HL-60 (cell line): ENCODE measurements at places on chromosomes 11 and 22.

- DNase-seq, result no peak
These were observed 8.4 kb upstream of the ST14 start for GRCh38 chr11:130151196-130151595.

GRCh38 chr11:104164028-104164520, at the start of gene PDGFD:
PDGFD (minus strand) TSS chr11:104164147.
- DNase-seq, result no peak

DNA sequence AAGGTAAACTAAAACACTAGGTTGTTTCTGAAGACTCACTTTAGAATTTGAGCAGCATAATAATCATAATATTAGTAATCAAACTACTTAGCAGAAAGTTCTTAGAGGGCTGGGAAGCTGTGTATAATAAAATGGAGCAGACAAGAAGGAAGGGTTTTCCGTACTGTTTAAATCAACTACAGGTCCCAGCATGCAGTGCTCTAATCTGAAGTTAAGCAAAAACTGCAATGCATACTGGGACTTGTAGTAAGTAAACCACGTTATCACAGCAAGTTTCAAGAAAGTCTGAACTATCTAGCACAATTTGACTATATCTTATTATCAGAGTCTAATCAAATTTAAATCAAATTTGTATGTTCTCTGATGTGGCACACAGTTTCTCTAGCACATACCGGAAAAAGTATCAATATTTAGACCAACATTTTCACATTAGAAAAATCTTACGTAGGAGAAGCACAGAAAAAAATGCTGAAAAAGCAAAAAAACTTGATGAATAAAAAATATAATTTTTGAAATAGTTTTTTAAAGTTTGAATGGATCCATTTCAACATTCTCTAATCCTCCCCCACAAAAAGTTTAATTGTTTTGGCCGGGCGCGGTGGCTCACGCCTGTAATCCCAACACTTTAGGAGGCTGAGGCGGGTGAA, 8.2 kb downstream of the PHF21A start:
- peak; percentile 69 for DNase-seq

DNA sequence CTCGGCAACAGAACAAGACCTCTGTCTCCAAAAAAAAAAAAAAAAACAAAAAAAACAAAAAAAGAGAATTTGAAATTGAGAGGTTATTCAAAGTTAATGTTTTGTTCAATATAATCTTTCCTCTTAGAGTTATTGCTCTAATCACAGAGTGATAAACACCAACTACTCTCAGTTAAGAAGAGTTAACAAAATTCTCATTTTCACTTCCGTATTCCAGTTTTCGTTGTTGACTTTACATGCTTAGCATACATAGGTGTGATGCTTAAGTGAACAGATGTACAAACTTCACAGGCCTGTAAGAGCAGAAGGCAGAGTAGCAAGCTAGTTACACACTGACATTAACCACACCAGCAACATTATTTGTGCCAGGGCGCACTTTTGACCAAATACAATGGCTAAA, 12.3 kb downstream of the EIF4ENIF1 start:
- DNase-seq, result no peak

GRCh38 chr22:17576470-17576869, 13.2 kb downstream of the SLC25A18 start:
- no peak for DNase-seq

DNA sequence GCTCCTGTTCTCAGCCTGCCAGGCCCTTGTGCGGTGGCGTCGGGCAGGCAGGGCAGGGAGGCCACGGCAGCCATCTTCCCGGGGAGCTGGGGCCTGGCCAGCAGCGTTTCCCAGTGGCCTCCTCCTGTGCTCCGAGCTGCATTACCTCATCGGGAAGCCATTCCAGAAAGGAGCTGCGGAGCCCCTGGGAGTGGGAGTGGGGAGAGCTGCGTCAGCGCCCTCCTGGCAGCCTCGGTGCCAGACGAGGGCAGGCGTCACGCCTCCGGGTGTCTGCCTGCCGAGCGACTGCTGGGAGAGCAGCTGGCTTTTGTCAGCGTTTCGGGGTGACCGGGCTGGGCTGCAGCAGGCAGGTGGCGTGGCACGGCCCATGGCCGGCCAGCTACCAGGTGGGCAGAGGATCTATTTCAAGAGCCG, 30.9 kb upstream of the WNT7B start:
- no peak for DNase-seq

GRCh38 chr11:34251589-34251980, 106.2 kb downstream of the ABTB2 start:
- no peak for DNase-seq

- no peak for DNase-seq
These were observed 18.8 kb downstream of the CSNK1E start for GRCh38 chr22:38298312-38299005.

DNA sequence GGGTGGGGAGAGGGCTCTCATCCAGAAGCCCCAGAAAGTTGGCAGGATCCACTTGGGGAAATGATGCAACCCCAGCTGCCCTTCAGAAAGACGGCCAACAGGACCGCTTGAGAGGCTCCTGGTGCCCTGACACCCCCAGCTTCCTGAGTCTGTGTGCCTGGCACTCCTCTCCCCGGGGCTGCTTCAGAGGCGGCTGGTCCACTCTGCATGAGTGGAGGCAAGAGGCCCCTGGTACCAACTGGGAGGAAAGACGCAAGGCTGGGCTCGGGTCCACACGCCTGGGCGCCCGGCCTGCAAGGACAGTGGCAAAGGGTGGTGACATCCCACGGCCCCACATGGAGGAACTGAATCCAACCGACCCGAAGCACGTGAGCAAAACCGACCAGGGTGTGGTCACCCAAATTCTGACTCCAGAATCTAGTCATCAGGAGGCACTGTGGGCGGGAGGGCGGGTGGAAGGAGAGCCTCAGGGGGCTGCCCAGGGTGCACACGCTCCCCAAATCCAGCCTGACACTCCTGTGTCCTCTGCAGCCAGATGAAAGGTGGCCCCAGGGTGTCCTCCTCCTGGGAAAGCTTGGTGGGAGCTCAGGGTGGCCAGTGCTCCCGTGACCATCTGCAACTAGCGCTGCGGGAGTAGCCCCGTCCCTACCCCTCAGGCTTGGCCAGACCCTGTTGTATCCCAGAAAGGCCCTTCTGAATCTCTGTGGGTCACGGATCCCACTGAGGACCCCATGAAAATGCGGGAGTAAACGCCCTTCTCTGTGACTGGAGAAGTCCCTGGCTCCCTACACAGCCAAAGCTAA, 3.7 kb downstream of the RNH1 start:
- peak; percentile 92 for DNase-seq

- DNase-seq, result peak; percentile 35
These were observed 1.6 kb downstream of the SPTBN2 start for GRCh38 chr11:66727282-66728037.

DNA sequence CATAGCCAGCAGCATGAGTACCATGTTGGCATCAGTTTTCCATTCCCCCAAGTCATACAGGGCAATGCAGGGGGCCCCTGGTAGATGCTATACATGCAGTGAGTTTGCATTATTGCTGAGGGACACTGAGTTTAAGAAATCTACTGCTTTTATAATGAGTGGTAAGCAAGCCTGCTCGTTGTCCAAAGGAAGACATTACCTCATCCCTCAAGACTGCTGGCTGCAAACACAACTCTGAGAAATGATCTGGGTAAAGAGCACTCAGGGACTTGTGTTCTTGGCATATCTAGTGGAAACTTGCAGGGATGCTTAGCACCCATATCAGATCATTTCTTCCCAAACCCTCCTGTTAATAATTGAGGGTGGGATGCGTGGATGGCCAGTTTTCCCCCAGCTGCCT, 77.9 kb downstream of the CWC15 start:
- no peak for DNase-seq

- DNase-seq, result no peak
These were observed 10.9 kb downstream of the CYTH4 start for GRCh38 chr22:37293172-37293571.

- no peak for DNase-seq
These were observed at the start of gene FJX1 for GRCh38 chr11:35617687-35618496. FJX1 (plus strand) TSS chr11:35618460; CDS start chr11:35618637, 177 bp downstream.

- no peak for DNase-seq
These were observed 11.0 kb upstream of the AMBRA1 start for GRCh38 chr11:46604796-46605195.

DNA sequence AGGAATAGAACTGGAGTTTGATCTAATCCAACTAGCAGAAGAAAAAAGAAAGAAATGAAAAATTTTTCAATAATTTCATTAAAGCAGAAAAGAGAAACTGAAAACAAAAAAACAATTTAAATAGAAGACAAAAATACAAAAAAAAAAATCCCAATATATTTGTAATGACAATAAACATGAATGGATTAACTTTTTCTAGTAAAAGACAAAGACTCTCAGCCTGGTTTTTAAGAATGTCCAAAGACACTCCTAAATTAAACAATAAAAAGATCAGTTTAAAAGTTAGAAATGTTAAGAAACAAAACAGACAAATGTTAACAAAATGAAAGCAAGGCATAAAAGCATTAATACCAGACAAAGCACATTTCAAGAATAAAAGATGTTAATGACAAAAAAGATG, 50.3 kb upstream of the ME3 start:
- no peak for DNase-seq

GRCh38 chr11:3170044-3170755, 5.1 kb upstream of the OSBPL5 start:
- DNase-seq, result no peak

- no peak for DNase-seq
These were observed 31.5 kb upstream of the CAT start for GRCh38 chr11:34407121-34407813.

- DNase-seq, result no peak
These were observed 6.8 kb downstream of the SLC35F2 start for GRCh38 chr11:107851704-107852310.

GRCh38 chr22:34973016-34973415, 92.9 kb upstream of the ISX start:
- DNase-seq, result no peak

DNA sequence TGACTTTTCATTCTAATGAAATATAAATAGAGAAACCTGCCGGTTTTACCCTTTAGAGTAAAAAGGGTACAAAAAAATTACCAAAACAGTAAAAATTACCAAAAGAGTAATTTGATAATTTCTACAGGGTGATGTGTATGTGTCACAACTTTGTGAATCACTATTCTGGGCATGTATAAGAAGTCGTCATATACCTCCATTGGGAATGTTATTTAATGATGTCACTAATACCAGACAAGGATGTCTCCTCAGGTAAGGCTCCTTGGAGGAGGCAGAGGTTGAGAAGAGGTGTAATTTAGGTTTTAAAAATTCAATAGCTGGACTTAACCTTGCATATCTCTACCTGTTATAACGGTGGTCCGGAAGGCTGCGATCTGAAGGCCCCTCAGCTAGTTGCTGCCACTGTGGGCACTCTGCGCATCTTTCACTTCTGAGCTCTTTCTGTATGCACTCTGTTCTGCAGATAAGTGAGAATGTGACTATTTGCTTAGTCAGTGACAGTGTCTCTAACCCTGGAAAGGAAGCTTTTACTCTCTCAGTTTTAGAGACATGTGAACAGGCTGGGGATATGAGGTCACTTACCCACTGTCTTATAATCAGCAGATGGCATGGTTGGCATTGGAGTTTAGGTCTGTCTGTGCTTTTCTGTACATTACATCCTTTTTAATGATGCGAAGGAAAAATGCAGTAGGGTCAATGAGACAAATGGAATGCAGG, 987 bp upstream of the NCR3LG1 start:
- no peak for DNase-seq

- DNase-seq, result no peak
These were observed 16.9 kb downstream of the FADS2 start for GRCh38 chr11:61844909-61845565.

- DNase-seq, result no peak
These were observed 140.8 kb downstream of the TBC1D22A start for GRCh38 chr22:46902998-46903916.

GRCh38 chr22:27952091-27952490, 33.0 kb upstream of the PITPNB start:
- no peak for DNase-seq

- DNase-seq, result no peak
These were observed 360.1 kb downstream of the TBC1D22A start for GRCh38 chr22:47122441-47123000.

GRCh38 chr11:10064828-10065227, 229.2 kb downstream of the SBF2 start:
- no peak for DNase-seq

DNA sequence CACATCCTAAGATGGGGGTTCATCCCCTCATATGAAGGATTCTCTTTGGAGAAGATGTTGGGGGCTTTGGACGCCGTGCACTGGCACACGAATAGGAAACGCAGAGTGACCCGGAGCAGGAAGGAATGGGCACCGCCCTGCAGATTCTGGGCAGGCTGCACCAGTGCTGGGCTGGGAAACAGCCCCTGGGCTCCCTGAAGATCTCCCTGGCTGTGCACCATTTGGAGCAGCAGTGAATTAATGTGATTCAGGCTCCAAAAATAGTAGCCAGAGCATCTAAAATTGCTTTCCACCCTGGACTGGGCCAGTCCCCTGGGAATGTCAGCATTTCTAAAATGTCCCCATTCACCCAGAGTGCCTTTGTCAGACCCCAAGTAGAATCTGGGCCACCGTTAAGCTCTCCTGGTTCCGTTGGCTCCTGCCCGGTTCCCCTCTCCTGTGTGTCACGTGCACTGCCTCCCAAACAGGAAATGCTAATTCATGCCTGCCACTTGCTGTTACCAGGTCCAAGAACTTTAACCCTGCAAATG, 18.6 kb downstream of the IRAG1 start:
- DNase-seq, result no peak

- DNase-seq, result no peak
These were observed 111.8 kb downstream of the MSANTD4 start for GRCh38 chr11:105910095-105910715.

- DNase-seq, result no peak
These were observed 247.2 kb upstream of the CADM1 start for GRCh38 chr11:115751243-115752015.

GRCh38 chr22:29827091-29827490, 11.0 kb downstream of the ASCC2 start:
- no peak for DNase-seq

GRCh38 chr11:32386770-32387377, 48.5 kb downstream of the WT1 start:
- DNase-seq, result peak; percentile 23

GRCh38 chr11:68843703-68844312, 2.1 kb upstream of the CPT1A start:
- peak; percentile 90 for DNase-seq

- DNase-seq, result no peak
These were observed 14.6 kb upstream of the NDUFC2 start for GRCh38 chr11:78094250-78094649.

DNA sequence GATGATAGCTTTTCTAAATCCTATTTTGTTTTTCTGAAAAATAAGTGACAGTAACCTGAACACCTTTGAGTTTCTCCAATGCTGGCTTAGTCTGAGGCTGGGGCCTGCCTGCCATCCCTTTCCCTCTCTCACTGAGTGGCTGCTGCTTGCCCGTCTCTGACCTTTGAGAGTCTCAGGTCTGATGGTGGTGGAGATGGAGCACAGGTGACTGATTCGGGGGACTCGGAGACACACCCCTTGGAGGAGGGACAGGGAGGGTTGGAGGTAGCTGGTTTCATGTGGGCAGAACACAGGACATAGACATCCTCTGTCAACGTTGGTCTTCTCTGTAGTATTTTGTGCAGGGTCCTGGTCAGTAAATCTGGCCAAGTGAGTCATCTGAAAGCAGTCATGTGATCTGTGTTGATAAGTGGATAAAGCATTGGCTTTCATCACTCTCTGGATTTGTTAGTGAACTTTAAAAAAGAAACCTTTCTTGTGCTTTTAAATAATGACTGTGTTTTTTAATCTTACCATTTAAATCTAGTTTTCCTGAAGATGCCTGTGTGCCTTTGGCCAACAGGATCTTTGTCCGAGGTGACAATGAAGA, 47.1 kb upstream of the CLDN5 start:
- no peak for DNase-seq

- no peak for DNase-seq
These were observed 60.0 kb upstream of the PLET1 start for GRCh38 chr11:112320668-112321067.
